ENCODE measurements at places on chromosomes 7 and 10.

DNA sequence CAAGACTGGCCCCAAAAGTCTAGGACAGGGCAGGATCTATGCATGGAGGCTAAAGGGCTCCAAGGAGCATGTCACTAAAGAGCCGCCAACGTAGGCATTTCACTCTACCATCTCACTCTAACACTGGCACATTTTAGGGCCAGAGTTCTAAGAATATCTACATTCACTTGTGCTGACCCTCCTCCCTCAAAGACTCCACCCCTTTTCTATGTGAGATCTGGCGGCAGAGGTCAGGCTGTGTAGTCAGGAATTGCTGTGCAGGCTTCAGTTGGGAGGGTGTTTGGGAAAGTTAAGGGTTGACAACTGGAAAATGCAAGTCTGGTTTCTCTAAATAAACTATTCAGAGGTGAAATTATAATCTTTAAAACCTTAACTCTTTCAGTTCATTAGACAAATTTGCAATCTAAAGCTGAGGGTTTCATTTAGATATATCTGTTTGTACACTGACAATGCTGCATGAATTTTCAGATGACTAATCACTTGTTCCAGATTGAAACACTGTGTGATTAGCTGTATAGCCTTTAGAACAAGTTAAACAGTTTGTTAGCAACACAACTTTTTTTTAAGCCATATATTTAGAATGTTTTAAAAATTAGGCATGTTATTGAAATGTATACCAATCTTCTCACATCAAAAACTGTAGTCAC is 18.2 kb downstream of the LMOD2 start:
- DNase-seq: no peak

DNA sequence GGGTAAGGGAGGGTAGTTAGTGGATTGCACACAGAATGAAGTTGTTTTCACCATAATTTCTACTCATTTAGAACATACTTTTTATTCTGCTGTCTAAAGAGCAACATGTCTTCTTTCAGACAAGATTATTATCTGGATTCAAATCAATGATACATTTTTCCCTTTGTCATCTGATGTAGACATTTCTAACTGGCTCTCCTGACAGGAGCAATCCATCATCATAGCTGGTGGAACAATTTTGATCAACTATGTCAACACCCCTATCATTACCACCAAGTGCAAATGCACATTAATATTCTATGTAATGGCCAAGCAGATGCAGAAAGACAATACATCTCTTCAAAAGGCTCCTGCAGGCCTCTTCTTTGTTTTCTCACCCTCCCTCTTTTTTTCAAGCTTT is 672.9 kb upstream of the LRRTM3 start:
- DNase-seq: no peak

DNA sequence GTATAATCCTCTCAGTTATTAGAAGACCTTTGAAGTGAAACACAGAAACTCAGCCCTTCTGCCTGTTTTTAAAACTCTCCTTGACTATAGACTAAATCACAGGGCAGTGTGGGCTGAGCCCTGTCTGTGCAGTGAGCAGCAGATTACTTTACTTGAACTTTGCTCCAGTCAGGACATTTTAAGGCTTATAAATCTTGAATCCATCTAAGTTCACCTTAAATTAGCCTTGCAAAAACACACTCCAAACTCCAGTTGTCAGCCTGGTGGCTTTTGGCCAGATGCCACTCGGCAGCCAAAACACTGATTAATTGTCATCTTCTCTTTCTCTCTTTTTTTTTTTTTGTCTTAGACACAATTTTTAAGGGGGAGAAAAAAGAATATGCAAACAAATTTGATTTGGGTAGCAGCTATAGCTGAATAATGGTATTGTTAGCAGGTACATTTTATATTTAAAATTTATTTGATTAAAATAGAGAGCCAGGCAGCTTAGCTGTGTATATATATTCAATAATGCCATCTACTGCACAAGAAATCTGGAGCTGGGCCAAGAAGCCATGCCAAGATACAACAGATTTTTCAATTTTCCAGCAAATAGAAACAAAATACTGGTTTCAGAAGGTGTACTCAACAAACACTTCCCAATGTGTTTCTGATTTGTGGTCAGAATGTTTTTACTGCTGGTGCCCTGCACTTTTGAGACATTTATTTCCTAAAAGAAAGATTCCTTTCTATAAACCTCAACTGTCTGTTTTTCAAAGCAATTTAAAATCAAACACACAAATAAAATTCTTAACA is 247.7 kb downstream of the TFEC start:
- no peak for DNase-seq

DNA sequence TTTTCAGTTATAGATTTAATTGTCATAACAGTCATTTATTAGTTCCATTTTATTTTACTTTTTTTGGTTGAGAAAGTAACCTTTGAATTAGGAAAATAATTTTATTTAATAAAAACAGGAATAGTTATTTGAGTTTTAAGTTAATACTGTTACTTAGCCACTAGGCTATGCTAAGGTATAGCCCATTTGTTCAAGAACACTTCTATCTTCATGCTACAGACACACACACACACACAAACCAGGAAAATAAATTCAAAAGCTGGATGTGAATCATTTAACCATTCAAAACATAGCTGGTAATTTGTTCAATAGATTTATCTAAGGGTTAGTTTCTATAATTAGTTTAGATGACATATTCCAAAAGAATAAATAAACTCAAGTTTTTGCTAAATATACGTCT is 148.4 kb downstream of the RNF133 start:
- no peak for DNase-seq

DNA sequence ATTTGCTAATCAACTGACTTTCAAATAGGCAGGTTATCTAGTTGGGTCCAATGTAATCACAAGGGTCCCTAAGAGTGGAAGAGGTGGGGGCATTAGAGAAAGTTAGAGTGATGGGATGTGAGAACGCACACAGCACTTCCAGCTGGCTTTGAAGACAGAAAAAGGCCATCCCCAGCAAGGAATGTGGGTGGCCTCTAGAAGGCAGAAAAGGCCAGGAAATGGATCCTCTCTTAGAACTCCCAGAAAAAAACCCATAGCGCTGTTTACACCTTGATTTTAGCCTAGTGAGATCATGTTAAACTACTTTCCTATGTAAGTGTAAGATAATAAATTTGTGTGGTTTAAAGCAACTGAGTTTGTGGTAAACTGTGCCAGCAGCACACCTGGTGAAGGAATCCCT is 219.5 kb upstream of the HABP2 start:
- no peak for DNase-seq

- no peak for DNase-seq
Measured at GRCh38 chr7:140752533-140752932, 56.0 kb downstream of the NDUFB2 start.

- no peak for DNase-seq
Measured at GRCh38 chr10:119201233-119201632, 6.1 kb upstream of the GRK5 start.

- DNase-seq: no peak
Measured at GRCh38 chr10:61812920-61813319, 88.6 kb upstream of the ARID5B start.

DNA sequence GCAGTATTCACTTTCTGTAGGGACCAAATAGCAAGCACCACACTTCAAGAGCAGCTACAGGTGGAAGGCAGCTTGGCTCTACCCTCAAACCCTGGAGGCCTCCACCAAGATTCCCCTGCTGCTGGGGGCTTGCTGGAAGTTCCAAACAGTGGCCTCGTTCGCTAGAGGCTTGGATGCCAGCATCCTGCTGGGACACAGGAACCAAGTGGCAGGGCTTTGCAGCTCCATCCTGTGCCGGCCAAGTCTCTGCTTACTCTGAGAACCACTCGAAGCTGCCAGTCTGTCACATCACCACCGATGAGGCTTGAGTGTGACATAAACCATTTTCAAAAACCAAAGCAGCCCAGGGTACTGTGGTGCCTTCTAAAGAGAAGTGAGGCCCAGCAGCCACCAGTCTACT is 69.2 kb upstream of the UNC5B start:
- DNase-seq: no peak

- DNase-seq: no peak
Measured at GRCh38 chr7:124783271-124783670, 17.7 kb upstream of the GPR37 start.
